ENCODE measurements at places on chromosomes 4 and X. TPM values are rescaled to one million over a fixed set of nuclear protein-coding genes. Genes with fewer than 3 reads are reported as not detected.

- no peak for DNase-seq
- no peak overlapping the region for H3K4me3 ChIP-seq
- no peaks in the 10 kb centered on the region for H3K4me1 ChIP-seq
- H3K27ac ChIP-seq, result no peak overlapping the region
- H3K36me3 ChIP-seq, result no peaks in the 10 kb centered on the region
These were observed 112.7 kb downstream of the ZAR1 start for GRCh38 chr4:48602763-48603162.

DNA sequence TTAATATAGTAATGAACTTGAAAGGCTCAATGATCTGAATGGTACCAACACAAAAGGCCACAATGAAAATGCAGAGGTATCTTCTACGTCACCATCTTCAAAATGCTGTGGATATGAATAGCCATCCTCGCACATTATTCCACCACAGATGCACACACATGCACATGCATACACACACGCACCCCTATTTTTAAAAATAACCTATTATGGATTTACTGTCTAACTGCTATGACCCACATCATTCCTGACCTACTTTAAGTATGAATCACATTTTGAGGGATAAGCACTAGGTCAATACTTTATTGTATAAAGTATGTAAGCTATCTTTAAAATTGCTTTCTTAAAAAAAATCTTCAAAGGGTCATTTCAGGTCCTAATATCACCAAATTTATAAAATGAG, 24.4 kb upstream of the CORIN start:
- no peaks in the 10 kb centered on the region for H3K36me3 ChIP-seq
- H3K4me1 ChIP-seq, result no peaks in the 10 kb centered on the region
- no peak overlapping the region for H3K27ac ChIP-seq

DNA sequence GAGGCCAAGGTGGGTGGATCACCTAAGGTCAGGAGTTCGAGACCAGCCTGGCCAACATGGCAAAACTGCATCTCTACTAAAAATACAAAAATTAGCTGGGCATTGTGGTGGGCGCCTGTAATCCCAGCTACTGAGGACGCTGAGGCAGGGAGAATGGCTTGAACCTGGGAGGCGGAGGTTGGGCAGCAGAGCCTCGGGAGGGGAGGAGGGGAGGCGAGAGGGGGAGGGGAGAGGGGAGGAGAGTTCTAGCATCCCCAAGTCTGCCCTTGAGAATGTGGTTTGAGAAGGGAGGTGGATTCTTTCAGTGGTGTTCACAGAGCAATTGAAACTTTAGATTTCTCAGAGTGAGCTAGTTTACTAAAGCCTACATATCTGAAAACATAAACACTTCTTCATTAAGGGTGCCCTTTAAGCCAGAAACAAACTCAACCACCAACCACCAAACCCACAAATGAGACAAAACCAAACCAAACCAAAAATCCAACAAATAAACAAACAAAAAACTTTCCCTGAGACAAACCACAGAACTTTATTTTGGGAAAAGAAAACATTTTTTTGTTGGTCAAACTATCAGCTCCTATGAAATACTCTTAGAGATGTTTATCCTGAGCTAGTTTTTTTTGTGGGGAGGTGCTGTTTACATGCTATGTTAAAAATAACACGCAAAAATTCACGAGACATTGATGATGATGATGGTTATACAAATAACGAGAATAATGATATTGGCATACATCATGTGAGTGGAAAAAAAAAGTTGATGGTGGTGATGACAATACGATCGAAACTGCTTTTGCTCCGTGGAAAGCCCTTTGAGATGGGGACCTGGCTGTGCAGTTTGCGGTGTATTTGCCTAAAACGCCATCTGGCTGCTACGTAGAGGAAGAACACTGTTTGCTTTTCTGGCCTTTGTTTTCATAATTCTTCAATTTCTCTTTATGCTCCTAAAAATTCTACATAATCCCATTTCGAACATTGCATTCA, 98.2 kb upstream of the PRKX start:
- no peaks in the 10 kb centered on the region for H3K36me3 ChIP-seq
- H3K4me1 ChIP-seq, result peaks cover under 1% of the 10 kb centered on the region

DNA sequence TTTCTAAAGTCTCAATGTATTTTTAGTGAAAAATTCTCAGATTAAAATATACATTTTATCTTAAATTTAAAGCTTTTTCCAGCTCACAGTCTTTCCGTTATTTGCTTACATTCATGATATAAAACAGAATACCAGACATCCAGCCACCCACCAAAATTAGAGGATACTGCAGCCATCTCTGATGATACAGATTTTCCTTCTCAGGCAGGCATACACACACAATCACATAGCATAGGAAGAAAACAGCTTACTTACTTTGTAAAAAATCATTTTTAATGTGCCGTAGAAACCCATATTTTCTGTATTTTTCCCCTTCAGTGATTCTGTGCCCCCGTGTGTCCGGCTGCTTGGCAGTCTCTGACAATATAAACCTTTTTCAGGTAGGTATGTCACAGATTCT, 183.7 kb downstream of the FBXW7 start:
- DNase-seq, result no peak
- no peak overlapping the region for H3K4me3 ChIP-seq
- no peaks in the 10 kb centered on the region for H3K27me3 ChIP-seq
- H3K36me3 ChIP-seq, result no peaks in the 10 kb centered on the region

- no peaks in the 10 kb centered on the region for H3K4me1 ChIP-seq
- DNase-seq, result no peak
- H3K4me3 ChIP-seq, result no peak overlapping the region
- H3K27me3 ChIP-seq, result no peaks in the 10 kb centered on the region
These were observed 1310.2 kb downstream of the PCDH7 start for GRCh38 chr4:32030406-32030805.

GRCh38 chr4:105780176-105780575, 71.6 kb downstream of the GSTCD start:
- no peak overlapping the region for H3K4me3 ChIP-seq
- no peaks in the 10 kb centered on the region for H3K27me3 ChIP-seq
- no peak for DNase-seq
- no peak overlapping the region for H3K27ac ChIP-seq

DNA sequence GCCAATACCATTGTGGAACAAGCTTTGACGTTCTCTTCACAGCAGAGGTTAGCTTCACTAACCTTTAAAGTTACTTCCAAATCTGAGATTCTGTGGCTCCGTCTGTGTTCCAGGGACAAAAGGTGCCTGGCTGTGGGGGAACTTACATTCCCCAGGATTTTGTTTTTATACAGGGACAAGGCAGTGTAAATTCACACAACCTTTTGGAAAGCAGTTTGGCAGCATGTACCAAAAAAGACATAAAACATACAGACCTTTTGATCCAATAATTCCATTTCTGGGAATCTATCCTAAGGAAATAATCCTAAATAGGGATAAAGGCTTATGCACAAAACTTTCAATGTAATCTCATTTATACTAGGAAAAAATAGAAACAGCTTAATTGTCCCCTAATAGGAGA, 8.9 kb upstream of the C1QTNF7 start:
- H3K36me3 ChIP-seq, result no peaks in the 10 kb centered on the region
- H3K4me1 ChIP-seq, result no peaks in the 10 kb centered on the region
- H3K27ac ChIP-seq, result no peak overlapping the region
- H3K4me3 ChIP-seq, result no peak overlapping the region
- DNase-seq, result no peak
- no peaks in the 10 kb centered on the region for H3K27me3 ChIP-seq

GRCh38 chrX:153551135-153551534, 33.7 kb downstream of the ATP2B3 start:
- H3K4me3 ChIP-seq, result no peak overlapping the region
- H3K4me1 ChIP-seq, result no peaks in the 10 kb centered on the region

DNA sequence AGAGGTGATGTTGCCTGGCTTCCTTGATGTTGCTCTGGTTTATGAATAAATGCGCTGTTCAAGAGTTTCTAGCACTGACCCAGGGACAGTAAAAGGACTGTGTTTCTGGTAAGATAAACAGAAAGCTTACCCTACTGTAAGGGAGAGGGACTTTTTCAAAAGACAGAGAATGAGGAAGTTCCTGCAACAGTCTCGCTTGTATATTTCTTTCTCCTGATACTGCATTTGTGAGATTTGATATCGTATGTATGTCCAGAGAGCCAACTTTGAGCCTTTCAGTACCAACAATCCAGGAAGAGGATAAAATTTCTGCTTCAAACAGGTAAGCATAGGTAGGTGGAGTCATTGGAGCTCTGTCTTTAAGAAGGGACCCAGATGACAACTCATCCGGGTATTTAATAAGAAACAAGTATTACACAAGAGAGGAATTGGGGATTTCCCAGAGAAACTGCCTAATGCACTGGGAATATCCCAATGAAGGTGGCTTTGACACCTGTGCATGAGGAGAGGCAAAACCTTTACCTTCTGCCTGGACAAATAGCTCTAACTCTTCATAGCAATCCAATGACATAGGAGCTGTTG, 773 bp downstream of the DAPP1 start:
- DNase-seq, result no peak
- no peaks in the 10 kb centered on the region for H3K27me3 ChIP-seq
- H3K27ac ChIP-seq, result no peak overlapping the region
- H3K4me1 ChIP-seq, result no peaks in the 10 kb centered on the region
- peak overlapping the region; percentile 20 for H3K4me3 ChIP-seq
- no peaks in the 10 kb centered on the region for H3K36me3 ChIP-seq

DNA sequence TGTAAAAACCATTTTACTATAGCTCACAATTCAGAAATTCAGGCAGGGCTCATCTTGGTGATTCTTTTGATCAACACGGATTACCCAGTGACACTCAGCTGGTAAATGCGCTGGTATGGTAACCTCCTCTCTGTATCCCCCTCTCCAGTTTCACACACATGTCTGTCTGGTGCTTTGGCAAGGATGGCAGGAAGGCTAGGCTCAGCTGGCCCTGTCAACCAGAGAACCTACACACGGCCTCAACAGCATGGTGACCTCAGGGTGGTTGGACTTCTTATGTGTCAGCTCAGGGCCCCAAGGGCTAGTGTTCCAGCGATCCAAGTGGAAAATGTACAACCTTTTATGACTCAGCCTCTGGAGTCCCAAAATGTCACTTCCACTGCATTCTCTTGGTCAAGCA, 55.7 kb upstream of the EOLA2 start:
- no peaks in the 10 kb centered on the region for H3K4me1 ChIP-seq
- H3K36me3 ChIP-seq, result no peaks in the 10 kb centered on the region
- no peak overlapping the region for H3K27ac ChIP-seq

DNA sequence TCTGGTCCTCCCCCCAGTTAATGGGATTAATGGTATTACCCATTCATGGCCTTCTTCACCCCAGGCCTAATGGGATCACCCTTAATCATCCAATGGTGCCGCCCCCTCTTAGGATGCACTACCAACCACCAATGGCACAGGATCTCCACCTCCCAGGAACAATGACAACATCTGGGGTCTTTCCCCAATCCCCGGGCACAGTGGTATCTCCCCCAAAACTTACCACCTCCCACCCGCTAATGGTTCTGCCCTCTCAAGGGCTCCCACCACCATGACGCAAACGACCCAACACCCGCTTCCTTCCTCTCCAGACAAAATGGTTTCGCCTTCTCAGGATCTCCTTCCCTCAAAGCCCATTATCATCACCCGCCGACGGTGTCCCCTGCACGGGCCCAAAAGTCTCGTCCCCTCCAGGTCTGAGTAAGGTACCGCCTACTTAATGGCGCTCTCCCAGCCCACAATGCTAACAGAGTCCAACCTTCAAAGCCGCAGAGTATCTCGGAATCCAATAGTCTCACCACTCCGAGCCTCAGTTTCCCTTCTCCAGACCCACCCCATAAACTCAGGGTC, 458 bp downstream of the GRIPAP1 start:
- H3K27me3 ChIP-seq, result no peaks in the 10 kb centered on the region
- no peaks in the 10 kb centered on the region for H3K4me1 ChIP-seq

- H3K27ac ChIP-seq, result no peak overlapping the region
- no peaks in the 10 kb centered on the region for H3K4me1 ChIP-seq
- H3K36me3 ChIP-seq, result no peaks in the 10 kb centered on the region
- H3K27me3 ChIP-seq, result no peaks in the 10 kb centered on the region
These were observed 261.3 kb upstream of the RASGEF1B start for GRCh38 chr4:81732980-81733379.

- H3K27ac ChIP-seq, result peak overlapping the region; percentile 73
- no peaks in the 10 kb centered on the region for H3K36me3 ChIP-seq
- DNase-seq, result no peak
These were observed 1.6 kb upstream of the AP1S2 start for GRCh38 chrX:15856222-15856587.

GRCh38 chr4:114780205-114780604, 181.6 kb downstream of the UGT8 start:
- no peak overlapping the region for H3K4me3 ChIP-seq
- DNase-seq, result no peak
- H3K27ac ChIP-seq, result no peak overlapping the region
- H3K27me3 ChIP-seq, result no peaks in the 10 kb centered on the region

DNA sequence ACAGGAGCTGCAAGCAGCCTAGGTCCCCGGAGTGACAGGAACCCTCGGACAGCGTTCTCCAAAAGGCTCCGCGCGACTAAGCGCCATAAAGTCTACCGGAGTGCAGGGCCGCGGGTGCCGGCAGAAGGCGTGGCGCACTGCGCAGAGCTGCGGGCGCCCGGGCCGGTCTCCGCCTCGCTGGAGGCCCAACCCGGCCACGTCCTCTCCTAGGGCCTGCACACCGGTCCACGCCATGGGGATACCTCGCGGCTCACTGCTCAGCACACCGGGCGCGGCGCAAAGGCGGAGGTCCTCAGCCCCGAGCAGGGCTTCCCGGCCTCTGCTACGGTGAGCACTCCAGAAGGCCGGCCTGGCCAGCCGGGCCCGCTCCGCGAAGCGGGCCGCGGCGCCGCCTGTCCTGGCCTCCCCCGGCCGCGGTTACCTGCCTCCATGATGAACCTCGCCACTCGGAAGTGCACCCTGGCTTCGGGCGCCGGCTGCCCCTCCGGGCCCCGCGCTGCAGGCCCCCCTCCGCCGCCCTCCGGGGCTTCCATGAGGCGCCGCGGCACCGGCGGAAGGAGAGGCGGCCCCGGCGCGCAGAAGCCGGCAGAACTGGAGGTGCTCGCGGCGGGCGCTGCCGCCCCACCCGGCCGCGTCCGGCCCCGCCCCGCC, at the start of gene CCNQ:
Gene CCNQ, minus strand, starts transcription at position 599 of the 651 bp plus-strand sequence. Its CDS starts 66 bp downstream, at position 533.
- H3K36me3 ChIP-seq, result no peaks in the 10 kb centered on the region
- no peaks in the 10 kb centered on the region for H3K27me3 ChIP-seq
- H3K4me3 ChIP-seq, result peak within 1 kb of the TSS; percentile 70
- peak; percentile 60 for DNase-seq
- H3K4me1 ChIP-seq, result no peaks in the 10 kb centered on the region

GRCh38 chr4:68987007-68987406, 35.4 kb upstream of the UGT2A3 start:
- no peaks in the 10 kb centered on the region for H3K36me3 ChIP-seq
- H3K4me1 ChIP-seq, result peaks cover 10% of the 10 kb centered on the region
- no peak overlapping the region for H3K27ac ChIP-seq
- no peaks in the 10 kb centered on the region for H3K27me3 ChIP-seq

The HERC6 gene
- 2.4 TPM for total RNA-seq

The PAGE5 gene
- total RNA-seq, result not detected

The CLCN3 gene
- 17.5 TPM for total RNA-seq

The XPNPEP2 gene
- total RNA-seq, result 30.7 TPM

The C4orf54 gene
- total RNA-seq, result 0.05 TPM

The MND1 gene
- 0.40 TPM for total RNA-seq

The TEX13C gene
- total RNA-seq, result not detected

The NEXMIF gene
- not detected for total RNA-seq

The DIAPH2 gene
- total RNA-seq, result 19.0 TPM

The MAGEC3 gene
- not detected for total RNA-seq

The EDA gene
- total RNA-seq, result 2.7 TPM

The IGSF1 gene
- 0.64 TPM for total RNA-seq

All from right lobe of liver (tissue), 6 donors.